Stimulated activated CD8-positive, alpha-beta memory T cell treated with anti-CD3 and anti-CD28 coated beads, Interleukin-15, amount 100 ng/mL, for 1 hour (primary cell): ENCODE measurements at places on chromosomes 11 and 22.

- DNase-seq, result no peak
These were observed 10.5 kb upstream of the C11orf24 start for GRCh38 chr11:68282141-68282860.

DNA sequence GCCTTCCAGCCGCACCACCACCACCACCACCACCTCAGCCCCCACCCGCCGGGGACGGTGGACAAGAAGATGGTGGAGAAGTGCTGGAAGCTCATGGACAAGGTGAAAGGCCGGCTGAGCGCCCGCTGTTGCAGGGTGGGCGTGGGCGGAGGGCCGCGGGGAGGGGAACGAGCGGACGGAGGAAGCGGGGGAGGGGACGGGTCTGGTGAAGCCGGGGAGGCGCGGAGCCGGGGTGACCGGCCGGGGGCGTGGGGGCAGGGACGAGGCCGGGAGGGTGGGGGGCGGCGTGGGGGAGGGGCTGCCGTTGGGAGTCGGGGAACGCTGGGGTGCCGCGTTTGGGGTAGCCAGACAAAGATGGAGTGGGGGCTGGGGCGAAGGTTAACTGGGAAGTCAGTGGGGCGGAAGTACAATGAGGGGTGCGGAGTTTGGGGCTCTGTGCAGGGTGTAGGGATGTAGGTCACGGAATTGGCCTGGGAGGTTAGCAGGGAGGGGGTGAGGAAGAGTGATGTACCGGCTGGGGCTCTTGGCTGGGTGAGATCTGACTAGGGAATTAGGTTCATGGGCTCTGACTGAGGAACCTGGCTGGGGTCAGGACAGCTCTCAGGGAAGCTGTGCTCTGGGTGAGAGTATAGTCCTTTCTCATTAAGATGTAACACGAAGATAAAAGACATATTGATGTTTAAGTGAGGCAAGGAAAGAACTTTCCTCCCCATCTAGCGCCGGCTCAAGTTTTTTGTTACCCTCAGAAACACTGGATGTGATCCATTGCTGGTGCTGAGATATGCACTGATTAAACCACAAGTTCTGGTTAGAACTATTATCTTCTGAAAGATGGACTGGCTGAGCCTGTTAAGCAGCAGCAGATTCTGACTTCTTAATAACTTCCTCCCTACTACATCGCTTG is 624 bp downstream of the CBL start:
- DNase-seq, result peak; percentile 11

DNA sequence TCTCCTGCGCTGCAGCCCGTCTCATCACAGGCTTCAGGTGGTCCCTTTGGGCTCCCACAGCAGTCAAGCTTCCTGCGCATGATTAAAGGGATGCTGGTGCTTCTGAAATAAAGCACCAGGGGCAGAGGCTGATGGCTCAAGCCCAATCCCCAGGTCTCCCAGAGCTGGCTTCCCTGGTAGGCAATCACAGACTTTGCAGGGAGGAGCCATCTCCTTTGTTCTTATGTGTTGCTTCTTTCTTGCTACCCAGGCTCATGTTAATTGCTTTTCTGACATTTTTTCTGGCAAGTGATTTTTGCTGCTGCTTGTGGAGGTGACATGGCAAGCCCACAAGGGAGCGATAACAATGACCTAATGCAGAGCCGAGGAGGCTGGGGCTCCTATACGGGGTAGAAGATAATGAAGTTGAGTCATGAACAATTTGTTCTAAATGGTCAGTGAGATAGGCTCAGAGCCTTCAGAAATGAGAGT is 25.2 kb upstream of the PLET1 start:
- no peak for DNase-seq

GRCh38 chr11:78061921-78062311 is 1.7 kb upstream of the THRSP start:
- DNase-seq, result no peak

GRCh38 chr11:63769042-63769713 is 603 bp upstream of the ZFTA start:
- DNase-seq, result no peak

DNA sequence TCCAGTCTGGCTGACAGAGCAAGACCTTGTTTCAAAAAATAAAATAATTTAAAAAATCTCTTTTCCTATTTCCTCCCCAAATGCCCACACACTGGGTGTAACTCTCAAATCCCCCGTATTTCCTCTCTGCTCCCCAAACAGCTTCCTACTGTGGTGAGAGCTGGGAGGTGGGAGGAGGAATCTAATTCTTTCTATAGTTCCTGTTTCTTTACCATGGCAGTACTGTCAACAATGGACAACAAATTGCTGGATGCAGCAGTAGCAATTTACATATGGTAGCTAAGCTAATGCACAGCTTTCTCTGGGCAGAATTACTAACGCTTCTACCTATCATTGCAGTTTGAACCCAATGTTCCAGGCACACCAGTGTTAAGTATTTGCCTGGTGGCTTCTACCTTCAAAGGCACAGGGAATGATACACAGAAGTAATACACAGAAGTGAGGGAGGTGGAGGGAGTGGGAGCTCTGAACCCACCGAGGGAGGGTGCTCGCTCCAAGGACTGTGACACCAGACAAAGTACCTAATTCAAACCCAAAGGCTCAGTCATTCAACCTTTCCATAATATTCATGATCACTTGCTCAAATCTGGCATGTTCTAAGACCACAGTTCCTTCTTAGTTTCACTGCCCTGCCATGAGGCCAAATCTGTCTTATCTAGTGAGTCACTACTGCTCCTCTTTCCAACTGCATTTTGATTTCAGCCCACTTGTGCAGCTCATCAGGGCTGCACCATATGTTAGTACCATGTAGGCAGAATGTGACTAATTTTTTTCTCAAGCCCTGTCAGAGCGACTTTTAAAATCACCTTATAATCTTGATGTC is 37.9 kb downstream of the CELF1 start:
- DNase-seq, result no peak

DNA sequence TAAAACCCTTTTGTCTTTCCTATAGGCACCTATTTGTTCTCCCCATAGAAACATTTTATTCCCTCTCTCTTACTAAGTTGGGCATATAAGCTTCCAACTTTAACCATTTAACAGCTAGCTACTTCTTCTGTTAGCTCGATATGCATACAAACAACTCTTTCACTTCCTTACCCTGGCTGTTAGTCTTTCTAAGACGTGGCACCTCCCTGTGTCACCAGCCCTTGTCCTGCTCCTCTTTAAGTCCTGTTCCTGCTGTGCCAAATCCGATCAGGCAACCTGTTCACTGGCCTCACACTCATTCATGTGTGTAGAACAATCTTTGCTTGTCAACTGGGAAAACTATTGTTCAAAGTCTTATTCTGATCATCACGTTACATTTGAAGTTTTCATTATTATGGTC is 1376.1 kb upstream of the TENM4 start:
- no peak for DNase-seq

DNA sequence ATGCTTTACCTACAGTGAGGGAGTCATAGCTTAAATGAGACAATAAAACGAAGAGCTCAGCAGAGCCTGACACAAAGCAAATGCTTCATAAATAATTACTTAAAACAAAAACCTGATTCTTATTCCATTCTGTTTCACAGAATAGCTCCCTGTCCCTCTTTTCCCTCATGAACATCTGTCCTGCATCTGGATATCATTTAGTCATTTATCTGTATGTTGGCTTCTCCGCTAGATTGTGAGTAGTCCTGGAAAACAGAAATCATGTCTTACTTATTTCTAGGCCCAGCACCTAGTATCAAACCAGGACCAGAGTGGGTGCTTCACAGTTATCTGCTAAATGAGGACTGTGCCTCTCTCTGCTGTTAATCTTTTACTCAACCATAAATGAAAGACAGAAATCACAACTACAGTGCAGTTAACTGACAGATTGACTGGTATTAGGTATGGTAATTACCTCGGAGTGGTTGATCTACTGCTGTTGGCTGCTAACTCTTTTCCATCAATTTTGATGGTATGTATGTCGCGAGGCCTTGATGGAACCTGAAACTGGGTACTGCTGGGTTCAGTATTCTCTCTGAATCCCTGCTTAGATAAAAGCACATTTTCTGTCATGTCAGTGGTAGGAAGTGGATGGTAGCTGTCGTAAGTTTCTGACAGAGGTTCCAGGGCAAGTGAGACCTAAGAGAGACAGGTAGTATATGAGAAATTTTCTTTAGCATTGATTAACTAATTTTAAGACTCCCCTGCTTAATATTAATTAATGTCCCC is 31.5 kb downstream of the C2CD3 start:
- DNase-seq, result no peak
